ENCODE measurements at places on chromosomes 2 and 18.

DNA sequence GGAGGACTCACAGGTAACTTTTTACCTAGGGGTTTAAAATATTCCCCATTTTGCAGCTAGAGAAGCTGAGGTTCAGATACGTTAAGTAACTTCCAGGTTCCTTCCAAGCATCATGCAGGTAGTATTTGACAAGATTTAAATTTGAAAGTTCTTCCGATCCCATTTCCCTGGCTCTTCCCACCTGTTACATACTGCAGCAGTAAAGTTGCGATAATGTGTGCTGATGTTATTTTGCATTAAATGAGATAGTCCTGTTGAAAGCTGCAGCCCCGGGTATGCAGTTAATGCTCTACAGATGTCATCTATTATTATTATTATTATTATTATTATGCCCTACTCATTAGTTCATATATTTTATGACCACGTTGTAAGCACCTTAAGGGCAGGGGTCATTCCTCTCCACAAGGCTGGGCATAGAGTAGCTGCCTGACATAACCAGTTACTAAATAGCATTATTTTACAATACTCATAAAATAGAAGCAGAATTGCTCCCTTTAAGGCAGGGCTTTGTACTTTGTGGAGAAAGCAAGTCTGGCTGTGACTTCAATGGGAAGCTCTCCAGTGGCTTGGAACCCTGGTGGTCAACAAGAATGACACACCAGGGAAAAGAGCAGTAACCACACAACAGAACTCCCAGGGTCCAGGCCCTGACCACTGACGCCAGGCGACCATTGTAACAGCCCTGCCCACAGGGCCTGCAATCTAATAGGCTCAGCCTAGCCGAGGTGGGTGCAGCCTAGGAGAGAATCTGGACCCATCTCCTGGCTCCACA is 112.0 kb upstream of the STPG4 start:
- DNase-seq: no peak

DNA sequence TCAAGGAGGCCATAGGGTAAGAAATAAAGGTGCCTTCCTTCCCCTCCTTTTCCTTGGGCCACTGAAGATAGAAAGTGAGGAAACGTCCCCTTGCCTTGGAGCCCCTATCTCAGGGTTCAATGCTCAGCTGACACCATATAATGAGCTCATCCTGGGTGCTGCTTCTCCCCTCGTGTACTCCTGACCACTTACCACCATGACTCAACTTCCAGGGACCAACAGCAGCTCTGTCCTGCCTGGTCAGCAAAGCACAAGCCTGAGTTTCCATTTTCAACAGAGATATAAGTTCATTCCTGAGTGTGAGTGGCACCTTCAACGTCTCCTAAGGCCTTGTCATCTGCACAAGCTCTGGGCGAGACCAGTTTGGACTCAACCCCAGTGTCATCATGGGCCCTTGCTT is 151.2 kb downstream of the CAPN13 start:
- no peak for DNase-seq

DNA sequence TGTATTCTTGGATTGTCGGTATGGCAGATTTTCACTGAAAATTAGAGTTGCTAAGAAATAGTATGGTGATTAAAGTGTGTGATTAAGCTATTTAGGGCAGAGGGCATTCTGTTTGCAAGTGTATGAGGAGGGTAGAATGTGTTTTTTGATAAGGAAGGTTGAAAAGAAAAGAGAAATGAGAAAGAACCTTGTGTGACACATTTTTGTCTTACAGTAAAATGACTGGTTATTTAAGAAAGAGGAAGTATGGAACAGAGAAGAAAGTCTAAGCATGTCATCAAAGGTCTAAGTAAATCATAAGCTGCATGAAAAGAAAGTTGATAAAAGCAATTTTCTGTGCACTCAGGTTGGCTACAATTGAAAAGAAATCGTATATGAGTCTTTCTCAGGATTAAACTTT is 5.2 kb upstream of the RSAD2 start:
- DNase-seq: no peak

DNA sequence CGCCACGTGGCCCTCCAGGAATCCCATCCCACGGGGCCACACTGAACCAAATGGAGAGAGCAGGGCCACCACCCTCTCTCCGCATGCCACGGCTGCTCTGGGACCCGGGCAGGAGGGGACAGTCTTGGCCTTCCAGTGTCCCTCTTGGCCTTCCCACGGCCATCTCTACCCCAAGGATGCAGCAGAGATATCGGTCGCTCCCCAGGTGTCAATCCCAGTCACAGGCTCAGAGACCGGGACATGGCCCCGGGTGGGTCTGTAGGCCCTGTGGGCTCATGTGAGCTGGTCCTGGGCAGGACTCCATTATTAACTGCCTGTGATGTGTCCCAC is 15.3 kb downstream of the CAPN10 start:
- DNase-seq: no peak

GRCh38 chr2:239917125-239917956 is 107.8 kb downstream of the NDUFA10 start:
- DNase-seq: no peak

DNA sequence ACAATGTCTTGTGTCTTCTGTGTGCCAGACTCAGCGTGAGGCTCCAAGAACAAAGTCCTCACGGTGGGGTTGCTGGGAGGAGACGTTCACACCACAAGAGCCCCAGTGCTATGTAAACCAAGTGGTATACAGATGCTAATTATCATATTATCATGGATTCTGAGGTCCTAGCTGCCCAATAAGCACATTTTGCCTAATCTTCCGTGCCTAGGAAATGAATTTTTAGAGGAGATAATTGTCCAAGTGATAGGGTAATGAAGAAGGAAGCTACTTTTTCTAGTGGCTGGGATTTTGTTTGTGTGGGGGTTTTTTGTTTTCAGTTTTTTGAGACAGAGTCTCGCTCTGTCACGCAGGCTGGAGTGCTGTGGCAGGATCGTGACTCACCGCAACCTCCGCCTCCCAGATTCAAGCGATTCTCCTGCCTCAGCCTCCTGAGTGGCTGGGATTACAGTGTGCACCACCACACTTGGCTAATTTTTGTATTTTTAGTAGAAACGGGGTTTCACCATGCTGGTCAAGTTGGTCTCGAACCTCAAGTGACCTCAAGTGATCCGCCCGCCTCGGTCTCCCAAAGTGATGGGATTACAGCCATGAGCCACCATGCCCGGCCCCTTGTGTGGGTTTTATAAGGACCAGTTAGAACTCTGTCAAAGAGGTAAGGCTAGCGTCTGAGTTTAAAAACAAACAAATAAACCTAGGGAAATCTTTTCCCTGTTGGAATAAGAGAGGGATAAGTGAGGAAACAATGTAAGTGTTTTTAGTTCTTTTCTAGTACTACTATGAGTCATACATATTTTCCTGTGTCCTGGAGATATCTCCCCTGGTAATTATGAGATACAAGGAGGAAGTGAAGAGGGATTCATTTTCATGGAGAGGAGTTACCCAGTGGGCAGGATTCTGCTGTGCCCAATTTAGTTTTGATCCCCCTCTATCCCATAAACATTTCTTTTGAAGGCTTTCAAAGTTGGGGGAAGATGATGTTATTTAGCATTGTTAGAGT is 9.5 kb upstream of the SMAD7 start:
- DNase-seq: no peak

DNA sequence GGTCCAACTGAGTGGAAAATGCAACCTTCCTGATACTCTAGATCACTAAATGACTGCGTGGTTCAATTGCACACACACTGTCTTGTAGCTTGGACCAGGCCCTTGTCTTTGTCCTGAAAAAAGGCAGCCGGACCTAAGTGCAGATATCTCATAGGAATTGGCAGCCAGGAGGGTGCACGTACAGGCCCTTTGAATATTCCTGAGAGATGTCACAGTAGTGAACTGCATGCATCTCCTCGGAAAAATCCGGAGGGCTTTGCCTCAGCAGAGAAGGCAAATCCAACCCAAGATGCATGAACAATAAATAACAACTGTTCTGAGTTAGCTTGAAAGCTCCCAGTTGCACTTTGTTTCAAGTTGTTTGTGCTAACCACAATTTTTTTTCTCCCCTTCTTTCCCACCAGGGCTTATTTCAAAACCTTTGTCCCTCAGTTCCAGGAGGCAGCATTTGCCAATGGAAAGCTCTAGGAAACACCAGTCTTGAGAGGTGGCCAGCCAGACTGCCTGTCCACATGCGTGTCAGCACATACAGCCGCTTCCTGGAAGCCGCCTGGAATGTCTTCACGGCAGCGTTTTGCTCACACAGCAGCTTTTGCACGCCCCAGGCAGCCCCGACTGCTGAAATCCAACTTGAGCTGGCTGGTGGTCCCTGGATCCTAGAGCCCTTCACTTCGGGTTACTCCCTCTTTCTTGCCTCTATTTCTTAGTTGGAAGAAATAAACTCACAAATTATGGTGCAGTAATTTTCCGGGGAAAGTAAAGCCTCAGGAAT is 54.4 kb upstream of the FOSL2 start:
- no peak for DNase-seq

- DNase-seq: no peak
Observed at GRCh38 chr18:59881728-59882656, 17.8 kb upstream of the PMAIP1 start.

GRCh38 chr2:136389809-136390208 is 271.9 kb upstream of the CXCR4 start:
- DNase-seq: no peak

DNA sequence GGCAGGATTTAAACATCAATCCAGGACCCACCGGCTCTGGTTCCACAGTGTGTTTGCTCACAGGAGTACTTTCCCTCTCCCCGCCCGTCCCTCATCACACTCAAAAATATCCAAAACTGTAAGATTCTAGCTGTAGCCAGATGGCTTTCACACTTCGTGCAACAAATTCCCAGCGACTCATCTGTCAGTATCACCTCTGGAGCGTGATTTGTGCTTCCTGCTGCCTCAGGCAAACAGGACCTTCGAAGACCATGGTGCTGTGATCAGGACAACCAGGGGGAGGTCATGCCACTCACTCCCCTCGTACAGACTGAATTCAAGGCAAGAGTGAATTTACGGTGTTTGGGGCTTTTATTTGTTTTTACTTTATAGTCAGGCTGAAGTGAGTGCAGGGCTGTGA is 154.5 kb upstream of the PID1 start:
- DNase-seq: no peak

DNA sequence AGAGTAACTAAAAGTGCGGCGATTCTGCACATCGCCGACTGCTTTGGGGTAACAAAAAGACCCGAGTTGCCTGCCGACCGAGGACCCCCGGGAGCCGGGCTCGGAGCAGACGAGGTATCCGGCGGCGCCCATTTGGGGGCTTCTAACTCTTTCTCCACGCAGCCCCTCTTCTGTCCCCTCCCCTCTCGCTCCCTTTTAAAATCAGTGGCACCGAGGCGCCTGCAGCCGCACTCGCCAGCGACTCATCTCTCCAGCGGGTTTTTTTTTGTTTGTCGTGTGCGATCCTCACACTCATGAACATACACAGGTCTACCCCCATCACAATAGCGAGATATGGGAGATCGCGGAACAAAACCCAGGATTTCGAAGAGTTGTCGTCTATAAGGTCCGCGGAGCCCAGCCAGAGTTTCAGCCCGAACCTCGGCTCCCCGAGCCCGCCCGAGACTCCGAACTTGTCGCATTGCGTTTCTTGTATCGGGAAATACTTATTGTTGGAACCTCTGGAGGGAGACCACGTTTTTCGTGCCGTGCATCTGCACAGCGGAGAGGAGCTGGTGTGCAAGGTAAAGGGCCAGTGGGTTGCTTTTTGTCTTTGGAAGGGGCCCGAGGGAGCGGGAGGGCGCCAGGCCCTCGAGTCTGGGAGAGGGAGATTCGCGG is 1.4 kb downstream of the TRIB2 start:
- DNase-seq: no peak

- DNase-seq: no peak
Observed at GRCh38 chr18:11506856-11507255, 102.5 kb upstream of the SLC35G4 start.

DNA sequence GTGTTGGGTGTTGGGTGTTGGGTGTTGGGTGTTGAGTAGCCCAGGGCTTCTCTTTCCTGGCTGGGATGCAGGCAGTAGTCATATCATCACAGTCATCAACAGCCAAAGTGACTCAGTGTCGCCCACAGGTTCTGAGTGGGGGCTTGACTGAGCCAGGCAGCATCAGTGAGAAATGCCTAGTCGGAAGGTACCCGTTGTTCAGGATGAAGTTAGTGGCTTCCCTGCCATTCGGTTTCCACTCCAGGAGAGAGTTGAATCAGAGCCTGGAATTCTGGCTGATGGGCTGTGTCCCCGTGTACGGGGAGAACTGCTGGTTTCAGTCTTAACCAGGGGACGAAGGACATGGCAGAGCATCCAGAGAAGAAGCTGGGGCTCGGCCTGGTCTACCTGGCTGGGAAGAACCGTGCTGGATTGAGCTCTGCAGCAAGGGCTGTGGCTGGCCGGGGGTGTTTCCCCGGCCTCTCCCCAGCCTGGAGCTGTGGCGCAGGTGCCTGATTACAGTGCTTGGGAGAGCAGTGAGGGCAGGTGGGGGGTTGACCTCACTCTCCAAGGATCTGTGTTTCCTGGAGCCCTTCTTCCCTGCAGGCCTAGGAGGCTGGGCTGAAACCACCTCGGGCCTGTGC is 49.4 kb downstream of the AGAP1 start:
- DNase-seq: no peak

- DNase-seq: peak; percentile 8
Observed at GRCh38 chr18:23662309-23663263, at the start of gene ANKRD29. ANKRD29 (minus strand) TSS chr18:23662911; CDS start chr18:23662730, 181 bp downstream.

- peak; percentile 72 for DNase-seq
Observed at GRCh38 chr2:226423498-226423960, 376.1 kb downstream of the IRS1 start.

DNA sequence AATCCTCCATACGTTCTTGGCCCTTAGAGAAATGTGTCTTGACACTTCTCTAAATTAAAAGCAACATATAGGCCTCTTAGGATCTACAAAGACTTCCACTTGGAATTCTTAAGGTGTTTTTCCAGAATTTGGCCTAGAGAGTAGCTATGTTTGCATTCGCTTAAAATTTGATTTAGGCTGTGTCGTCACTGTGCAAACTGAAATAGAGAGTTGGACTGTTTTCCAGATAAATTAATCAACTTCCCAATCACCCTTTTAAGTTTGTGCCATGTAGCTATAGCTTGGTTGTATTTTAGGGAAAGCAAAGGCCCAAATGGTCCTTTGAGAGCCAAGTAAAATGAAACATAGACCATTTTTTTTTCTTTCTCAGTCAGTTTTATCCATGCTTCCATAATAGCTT is 128.6 kb upstream of the RASGRP3 start:
- DNase-seq: no peak

- DNase-seq: no peak
Observed at GRCh38 chr18:961644-962355, 57.1 kb downstream of the ADCYAP1 start.

DNA sequence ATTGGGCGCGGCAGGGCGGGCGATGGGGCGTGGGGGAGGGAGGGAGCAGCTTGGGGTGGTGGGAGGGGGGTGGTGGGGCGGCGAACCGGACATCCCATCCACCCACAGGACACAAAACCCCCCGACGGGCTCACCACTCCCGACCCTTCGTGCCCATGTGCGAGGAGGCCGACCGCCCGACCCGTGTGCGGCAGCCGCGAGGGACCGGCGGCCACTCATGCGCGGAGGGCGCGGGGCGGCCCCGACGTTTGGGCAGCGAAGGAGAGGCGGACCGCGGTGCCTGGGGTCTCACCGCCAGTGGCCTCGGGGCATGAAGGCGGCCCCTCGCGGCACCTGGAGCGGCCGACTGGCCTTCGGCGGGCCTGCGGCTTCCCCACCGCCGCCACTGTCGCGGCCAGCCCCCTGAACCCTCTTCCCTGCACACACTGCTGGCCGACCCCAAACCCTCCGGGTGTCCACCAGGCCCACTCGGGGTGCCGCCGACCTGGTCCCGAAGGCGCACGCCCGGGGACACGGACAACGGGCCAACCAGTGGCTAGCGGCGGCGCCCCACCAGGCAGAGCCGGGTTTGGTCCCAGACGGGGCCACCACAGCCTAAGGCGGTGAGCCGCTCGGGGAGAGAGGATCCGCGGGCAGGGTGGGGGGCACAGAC is 94.6 kb upstream of the ANKRD30BL start:
- no peak for DNase-seq

GRCh38 chr2:104635608-104636007 is 218.3 kb upstream of the POU3F3 start:
- no peak for DNase-seq

All from NCI-H460 (cell line).